ENCODE measurements at places on chromosomes 12 and 14.
A peak's percentile ranks its signal among the peaks of the same experiment; 100 is the strongest.

DNA sequence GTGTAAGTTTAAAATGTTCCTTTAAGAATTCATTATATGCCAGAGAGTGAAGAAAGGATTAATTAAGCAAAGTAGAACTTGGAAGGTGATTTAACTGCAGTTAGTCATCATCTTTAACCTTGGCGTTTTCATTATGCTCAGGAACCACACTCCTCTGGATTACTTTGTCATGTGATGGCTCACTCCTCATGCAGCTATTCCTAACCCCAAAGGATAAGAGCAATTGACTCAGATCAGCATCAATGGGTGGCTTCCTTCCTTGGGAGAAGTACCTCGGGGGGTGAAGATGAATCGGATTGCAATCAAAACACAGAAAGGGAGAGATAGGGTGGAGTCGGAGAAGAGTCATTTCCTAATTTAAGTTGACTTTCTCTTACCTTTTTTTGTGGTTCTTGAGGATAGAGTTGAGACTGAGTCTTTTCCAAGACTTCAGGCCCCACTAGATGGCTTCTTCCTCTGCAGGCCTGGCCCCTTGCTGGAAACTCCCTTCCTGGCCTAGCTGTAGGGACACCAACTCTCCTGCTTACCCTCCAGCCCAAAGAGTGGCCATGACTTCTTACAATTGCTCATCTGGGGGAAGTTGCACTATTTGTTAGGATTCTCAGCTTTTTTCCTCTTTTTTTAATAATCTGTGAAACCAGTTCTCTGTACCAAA lies 238.6 kb upstream of the DDHD1 start:
- DNase-seq = no peak

GRCh38 chr12:53287741-53288216 lies 7.6 kb upstream of the PFDN5 start:
- DNase-seq = peak; percentile 77

- DNase-seq = no peak
Observed at GRCh38 chr12:107655281-107656065, 30.1 kb upstream of the PWP1 start.

DNA sequence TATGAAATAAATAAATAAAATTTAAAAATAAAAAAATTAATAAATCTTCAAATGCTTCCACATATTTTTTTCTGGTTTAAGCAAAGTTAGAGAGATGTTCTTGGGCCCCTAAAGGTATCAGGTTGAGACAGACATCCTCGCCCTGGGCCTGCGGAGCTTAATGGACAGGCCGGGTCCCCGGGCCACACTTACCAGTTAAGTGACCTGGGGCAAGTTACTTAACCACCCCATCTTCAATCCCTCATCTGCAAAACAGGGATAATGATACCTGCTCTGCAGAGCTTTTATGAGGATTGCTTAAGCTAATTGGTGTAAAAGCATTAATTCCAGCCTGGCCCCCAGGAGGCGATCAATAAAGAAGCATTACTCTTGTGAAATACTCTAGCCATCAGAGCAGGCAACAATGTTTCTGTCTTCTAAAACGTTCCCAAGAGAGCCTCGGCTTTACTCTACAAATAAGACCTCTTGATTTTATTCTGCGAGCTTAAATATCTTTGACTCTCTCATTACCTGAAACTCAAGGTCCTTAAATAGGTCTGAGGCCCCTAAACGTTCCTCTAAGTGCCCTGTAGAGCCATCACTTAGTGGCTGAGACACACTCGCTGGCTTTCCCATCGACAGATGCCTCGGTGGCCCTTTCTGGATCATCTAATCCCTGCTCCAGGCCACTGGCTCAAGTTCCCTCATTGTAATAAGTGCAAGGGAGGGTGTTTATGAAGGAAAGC lies 81.1 kb upstream of the DIO3 start:
- no peak for DNase-seq

DNA sequence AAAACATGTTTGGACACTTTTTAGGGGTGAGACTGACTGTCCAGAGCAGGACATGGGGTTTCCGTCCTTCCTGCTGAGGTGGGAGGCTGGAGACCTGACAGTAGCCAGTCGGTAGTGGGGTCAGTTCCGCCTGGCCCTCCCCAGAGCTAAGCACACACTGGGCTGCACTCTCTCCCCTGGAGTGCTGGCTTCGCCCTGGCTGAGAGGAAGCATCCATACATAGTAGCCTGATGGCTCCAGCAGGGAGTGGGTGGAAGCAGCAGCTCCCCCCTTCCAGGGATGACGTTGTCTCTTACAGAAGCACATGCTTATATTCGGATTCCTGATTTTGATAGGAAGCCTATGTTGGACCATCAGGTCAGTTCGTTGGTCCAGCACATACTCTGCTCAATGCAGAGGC lies 40.4 kb downstream of the SFSWAP start:
- DNase-seq = no peak

- DNase-seq = no peak
Observed at GRCh38 chr12:130374083-130374482, 36.4 kb downstream of the PIWIL1 start.

DNA sequence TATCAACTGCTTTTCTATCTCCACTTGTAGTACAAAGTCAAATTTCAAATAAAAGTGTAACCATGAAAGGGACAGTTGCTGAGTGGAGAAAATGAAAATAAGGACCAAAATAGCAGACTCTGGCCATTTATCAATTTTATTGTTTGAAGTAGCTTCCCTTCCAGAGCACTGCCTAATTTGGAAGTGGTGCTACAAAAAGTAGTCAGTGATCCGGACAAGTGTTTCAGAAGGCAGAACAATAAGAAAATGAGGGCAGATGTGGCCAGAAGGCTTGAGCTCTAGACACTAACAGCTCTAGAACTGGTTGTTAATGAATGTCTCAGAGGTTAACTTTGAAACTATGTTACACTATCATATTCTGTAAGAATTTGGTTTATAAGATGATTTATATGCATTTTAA lies 48.9 kb downstream of the ABCC9 start:
- DNase-seq = no peak

DNA sequence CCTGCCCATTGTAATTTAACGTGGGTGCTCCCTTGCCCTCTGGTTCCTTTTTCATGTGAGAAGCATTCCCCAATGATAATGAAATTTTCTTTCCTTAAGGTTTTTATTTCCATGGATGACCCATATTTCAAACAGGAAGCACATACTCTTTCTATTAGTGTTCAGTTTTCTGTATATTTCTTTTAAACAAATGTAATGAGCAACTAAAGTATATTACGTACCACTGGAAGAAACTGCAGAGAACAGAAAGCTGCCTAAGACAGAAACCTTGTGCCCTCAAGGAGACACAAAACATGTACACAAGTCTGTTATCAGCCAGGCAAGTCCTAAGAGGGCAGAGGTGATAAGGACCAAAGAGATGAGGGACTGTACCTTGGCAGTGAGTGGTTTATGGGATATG lies 414.9 kb downstream of the ETNK1 start:
- no peak for DNase-seq

DNA sequence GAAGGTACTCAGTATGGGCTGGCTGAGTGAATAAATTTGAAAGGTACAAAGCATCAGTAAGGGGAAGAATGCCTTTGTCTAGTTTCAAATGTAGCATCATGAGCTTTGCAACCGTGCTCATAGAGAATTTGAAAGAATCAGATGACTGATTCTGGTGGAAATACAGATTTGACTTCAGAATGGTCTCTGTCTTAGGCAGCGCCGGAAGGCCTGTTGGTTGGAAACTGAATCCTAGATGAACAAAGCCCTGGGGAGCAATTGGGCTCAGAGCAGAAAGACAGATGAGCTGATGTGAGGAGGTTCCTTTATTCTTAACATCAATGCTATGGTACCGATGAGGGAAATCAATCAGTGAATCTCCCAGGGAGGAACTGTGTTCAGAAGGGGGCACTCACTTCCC lies 137.3 kb downstream of the SNAPC1 start:
- no peak for DNase-seq
